Stimulated activated CD8-positive, alpha-beta memory T cell treated with anti-CD3 and anti-CD28 coated beads, Interleukin-2, amount 100 ng/mL, for 48 hours (primary cell): ENCODE measurements at places on chromosomes 7 and 10.

- DNase-seq, result no peak
These were observed 392.1 kb upstream of the PODXL start for GRCh38 chr7:131948434-131949053.

GRCh38 chr10:13121500-13121854 is 21.5 kb downstream of the OPTN start:
- no peak for DNase-seq

DNA sequence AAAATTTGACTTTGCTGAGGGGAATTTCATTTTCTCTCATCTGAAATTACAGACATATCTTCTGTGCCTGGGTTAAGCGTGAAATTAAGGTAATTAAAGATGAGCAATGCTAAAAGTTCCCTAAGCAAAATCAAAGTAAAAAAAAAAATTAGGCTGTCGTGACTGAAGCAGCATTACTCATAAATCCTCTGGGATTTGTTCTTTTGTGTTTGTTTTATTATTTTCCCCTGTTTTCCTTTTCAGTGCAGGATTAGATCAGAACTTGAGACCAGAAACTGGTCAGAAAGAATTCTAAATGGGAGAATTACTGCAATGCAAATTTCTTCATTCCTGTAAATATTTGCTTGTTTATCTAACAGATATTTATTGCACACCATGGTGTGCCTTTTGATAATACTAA is 141.4 kb upstream of the BET1 start:
- no peak for DNase-seq

DNA sequence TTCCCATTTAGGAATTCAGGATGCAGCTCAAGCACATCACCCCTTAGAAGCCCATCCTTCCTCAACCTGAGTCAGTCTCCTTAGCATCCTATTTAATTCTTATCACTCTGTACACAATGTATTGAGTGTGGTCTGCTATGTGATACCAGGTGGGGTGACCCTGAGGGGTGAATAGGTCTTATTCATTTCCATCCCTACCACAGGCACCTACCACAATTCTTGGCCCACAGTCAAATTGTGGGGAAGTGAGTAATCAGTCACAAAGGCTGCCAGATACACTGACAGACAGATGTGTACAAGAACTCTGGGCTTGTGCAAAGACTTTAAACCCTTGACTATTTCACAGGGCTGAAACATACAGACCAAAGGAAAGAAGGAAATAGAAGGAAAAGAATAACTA is 560.5 kb downstream of the PARD3 start:
- no peak for DNase-seq

DNA sequence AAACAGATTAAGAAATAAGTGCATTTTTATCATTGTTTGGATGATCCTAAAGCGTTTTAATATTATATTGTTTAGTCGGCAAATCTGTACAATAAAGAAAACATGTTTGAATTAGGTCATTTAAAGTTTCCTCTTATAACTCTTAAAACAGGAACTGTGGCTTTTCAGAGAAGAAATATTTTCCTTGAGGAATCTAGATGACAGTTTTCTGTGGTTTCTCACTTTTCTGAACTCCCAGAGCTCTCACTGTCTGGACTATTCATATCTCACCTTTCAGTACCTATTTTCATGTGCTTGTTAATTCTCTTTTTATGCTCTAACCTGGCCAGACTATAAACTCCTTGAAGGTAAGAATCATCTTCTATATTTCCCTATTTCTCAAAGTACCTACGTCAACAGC is 135.1 kb downstream of the CHN2 start:
- DNase-seq, result no peak

- no peak for DNase-seq
These were observed 28.3 kb downstream of the CCDC3 start for GRCh38 chr10:12973149-12973718.

- no peak for DNase-seq
These were observed 82.7 kb downstream of the REEP3 start for GRCh38 chr10:63603709-63604445.

DNA sequence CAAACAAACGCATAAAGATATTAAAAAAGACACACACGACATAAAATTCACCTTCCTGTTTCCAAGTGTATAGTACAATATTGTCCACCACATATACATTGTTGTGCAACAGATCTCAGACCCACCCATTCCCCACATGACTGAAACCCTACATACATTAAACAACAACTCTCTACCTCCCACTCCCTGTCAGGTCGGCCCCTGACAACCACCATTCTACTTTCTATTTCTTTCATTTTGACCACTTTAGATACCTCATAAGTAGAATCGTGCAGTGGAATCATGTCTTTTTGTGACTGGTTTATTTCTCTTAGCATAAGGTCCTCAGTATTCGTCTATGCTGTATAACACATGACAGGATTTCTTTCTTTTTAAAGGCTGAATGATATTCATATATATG is 320.5 kb downstream of the BBS9 start:
- DNase-seq, result no peak

GRCh38 chr7:73966941-73967831 is 60.8 kb upstream of the ELN start:
- no peak for DNase-seq
